Mesothelial cell of epicardium (in vitro differentiated cells): ENCODE measurements at places on chromosomes 11 and 22. TPM values are rescaled to one million over a fixed set of nuclear protein-coding genes. Genes with fewer than 3 reads are reported as not detected.

Gene ALDH3B2
- 2.5 to 3.1 TPM (median 2.7 TPM) in 3 replicates for total RNA-seq

DNA sequence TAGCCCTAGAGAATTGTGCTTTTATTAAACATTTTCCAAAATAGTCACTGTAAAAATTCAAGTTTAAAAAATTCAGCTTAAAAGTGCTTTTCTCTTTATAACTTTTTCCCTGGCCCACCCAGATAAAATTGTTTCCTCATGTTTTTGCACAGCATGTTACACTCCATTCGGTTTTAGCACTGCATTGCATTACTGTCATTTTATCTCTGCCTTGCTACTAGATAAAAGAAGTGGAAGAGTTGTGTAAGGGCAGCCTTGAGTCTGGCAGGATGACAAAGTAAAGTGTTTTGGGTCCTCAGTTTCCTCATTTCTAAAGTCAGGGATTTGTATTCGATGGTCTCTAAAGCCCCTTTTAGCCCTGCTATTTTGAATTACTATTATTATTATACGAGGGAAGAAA is 99.8 kb downstream of the ATM start:
- DNase-seq: no peak

GRCh38 chr11:2137202-2138067 is 1.8 kb downstream of the IGF2 start:
- DNase-seq: peak; percentile 68

Gene CCDC188
- total RNA-seq: not detected in 3 replicates

DNA sequence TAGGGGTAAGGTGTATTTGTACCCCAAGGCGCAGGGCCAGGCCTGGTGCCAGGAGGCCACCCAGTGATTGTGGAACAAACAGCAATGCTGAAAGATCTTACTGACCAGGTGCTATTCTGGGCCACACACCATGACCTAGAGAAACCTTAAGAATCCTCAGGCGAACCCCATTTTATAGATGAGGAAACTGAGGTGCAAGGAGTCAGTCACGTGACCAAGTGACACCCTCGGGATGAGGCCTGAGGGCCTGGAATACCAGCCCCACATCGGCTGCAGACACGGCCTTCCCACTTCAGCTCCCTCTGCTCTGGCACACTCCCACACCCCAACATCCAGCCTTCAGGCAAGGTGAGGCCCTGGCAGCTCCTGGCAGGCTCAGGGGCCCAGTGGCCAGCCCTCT is 13.1 kb downstream of the CABP7 start:
- no peak for DNase-seq

Gene CRYAB
- total RNA-seq: 0.49 to 0.74 TPM (median 0.63 TPM) in 3 replicates

- DNase-seq: no peak
Measured at GRCh38 chr11:45025716-45026492, 75.2 kb upstream of the TP53I11 start.
